ENCODE measurements at places on chromosomes 11 and 22.

- no peak for DNase-seq
Observed at GRCh38 chr11:8878771-8879170, 32.2 kb upstream of the AKIP1 start.

DNA sequence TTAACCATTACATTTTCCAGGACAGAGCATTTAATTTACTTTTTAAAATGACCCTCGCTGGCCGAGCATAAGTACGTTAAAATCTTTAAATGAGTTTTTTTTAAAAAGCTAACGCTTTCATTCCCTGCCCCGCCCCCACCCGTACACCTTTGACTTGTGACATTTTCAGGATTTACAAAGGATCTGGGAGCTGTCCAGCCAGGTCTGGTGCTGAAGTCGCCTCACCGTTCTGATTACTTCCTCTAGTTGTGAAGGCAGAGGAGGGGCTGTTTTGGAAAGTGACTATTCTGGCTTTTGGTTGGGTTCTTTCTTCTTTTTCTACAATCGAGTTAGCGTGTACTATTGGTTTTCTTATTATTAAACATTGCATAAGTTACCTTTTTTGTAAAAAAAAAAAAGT lies 2.9 kb downstream of the C11orf87 start:
- DNase-seq: no peak

DNA sequence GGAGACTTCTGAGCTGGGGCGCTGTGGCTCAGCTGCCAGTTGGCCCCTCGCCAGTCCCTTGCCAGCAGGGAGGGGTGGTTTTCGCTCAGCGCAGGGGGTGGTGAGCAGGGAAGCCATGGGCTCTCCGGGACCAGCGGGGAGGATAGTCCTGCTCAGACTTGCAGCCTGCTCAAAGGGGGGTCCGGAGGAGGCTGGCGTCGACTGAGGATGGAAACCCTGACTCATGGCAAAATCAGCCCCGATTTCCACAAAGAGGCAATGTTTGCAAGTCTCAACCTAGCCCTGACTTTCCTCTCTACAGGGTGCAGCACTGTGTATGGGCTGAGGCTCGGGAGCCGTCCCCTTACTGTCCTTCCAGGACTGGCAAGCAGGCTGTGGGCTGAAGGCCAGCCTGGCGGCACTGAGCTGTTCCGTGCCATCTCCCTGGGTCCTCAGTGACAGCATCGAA lies 35.1 kb downstream of the FBLN1 start:
- DNase-seq: no peak

DNA sequence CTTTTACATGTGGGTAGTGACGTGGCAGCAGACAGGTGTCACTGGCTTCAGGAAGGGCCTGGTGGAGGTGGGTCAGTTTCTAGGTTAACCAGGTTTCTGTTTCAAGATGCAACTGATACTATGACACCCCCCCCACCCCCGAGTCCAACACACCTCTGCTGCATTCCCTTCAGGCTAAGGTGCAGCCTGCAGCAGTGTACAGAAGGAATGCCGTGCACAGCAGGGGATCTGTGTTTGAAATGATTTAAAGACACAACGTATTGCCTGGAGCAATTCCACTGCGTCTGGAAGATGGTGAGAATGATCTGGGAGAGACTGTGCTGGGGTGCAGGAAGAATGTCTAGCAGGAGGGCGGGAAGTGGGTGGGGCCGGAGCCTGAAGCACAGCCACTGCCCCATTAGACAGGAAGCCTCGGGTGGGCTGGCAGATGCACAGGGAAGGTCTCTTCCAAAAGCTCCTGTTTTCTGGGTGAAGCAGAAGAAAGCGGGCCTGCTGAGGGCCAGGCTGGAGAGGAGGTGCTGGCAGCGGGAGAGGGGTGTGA lies 11.9 kb upstream of the TESMIN start:
- DNase-seq: no peak

DNA sequence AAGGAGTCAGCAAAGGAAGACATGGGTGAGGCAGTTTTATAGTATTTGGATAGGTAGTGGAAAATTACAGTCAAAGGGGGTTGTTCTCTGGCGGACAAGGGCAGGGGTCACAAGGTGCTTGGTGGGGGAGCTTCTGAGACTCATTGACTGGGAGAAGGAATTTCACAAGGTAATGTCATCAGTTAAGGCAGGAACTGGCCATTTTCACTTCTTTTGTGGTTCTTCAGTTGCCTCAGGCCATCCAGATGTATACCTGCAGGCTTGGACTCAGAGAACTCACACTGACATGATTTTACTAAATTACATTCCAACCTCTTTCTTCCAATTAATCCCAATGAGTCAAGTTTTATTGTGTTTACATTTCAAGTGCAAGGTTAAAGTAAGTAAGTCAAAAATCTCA lies 240.5 kb upstream of the API5 start:
- DNase-seq: no peak
